ENCODE measurements at places on chromosomes 5 and 9. TPM values are rescaled to one million over a fixed set of nuclear protein-coding genes. Genes with fewer than 3 reads are reported as not detected.

DNA sequence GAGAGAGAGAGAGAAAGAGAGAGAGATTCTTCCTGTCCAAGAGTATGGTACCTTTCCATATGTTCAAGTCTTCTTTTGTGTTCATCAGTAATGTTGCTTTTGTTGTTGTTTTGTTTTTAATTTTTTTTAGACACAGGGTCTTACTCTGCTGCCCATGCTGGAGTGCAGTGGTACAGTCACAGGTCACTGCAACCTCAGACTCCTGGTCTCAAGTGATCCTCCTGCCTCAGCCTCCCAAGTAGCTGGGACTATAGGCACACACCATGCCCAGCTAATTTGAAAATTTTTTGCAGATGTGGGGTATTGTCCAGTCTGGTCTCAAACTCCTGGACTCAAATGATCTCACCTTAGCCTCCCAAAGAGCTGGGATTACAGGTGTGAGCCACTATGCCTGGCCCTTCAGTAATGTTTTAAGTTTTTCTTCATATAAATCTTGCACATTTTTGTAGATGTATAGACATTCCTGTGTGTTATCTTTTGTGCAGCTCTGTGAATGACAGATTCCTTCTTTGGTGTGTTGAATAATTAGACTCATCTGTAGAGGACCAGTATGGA is 36.3 kb downstream of the ZNF483 start:
- no peaks in the 10 kb centered on the region for H3K27me3 ChIP-seq
- no peak overlapping the region for H3K27ac ChIP-seq
- no peaks in the 10 kb centered on the region for H3K36me3 ChIP-seq
- H3K4me3 ChIP-seq: no peak overlapping the region
- no peaks in the 10 kb centered on the region for H3K4me1 ChIP-seq

GRCh38 chr9:94581728-94582127 is 11.9 kb downstream of the FBP2 start:
- H3K4me1 ChIP-seq: peaks cover 12% of the 10 kb centered on the region
- DNase-seq: no peak
- no peak overlapping the region for H3K4me3 ChIP-seq
- no peaks in the 10 kb centered on the region for H3K36me3 ChIP-seq
- H3K27ac ChIP-seq: no peak overlapping the region
- no peaks in the 10 kb centered on the region for H3K27me3 ChIP-seq

GRCh38 chr5:163760498-163760897 is 255.1 kb downstream of the MAT2B start:
- no peak for DNase-seq
- no peaks in the 10 kb centered on the region for H3K27me3 ChIP-seq
- H3K27ac ChIP-seq: no peak overlapping the region
- H3K36me3 ChIP-seq: no peaks in the 10 kb centered on the region
- H3K4me3 ChIP-seq: no peak overlapping the region
- no peaks in the 10 kb centered on the region for H3K4me1 ChIP-seq

The ERBIN gene
- total RNA-seq: 107 TPM

GRCh38 chr9:84975926-84976325 is 306.4 kb downstream of the NTRK2 start:
- H3K36me3 ChIP-seq: no peaks in the 10 kb centered on the region
- H3K27ac ChIP-seq: no peak overlapping the region
- no peaks in the 10 kb centered on the region for H3K4me1 ChIP-seq
- no peaks in the 10 kb centered on the region for H3K27me3 ChIP-seq
- no peak overlapping the region for H3K4me3 ChIP-seq
- no peak for DNase-seq

- H3K4me3 ChIP-seq: no peak overlapping the region
- no peaks in the 10 kb centered on the region for H3K27me3 ChIP-seq
- no peak overlapping the region for H3K27ac ChIP-seq
These were observed 31.5 kb upstream of the PPP3R2 start for GRCh38 chr9:101626295-101626694.

DNA sequence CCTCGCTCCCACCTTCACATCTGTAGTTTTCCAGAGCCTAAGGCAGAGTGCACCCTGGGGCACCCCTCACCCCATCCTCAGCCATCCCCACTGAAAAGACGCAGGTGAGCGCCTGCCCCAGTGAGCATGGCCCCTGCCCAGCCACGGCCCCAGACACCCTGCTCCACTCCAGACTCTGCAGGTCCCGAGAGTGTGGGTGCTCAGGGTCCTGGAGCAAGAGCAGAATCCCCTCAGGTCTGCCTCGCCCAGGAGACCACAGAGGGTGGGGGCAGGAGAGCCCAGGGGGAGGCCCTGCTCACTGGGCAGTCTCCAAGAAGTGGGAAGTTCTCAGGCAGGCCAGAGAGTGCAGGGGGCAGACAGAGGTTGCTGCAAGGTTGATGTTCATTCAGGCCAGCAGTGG is 158.6 kb upstream of the PPP1R26 start:
- DNase-seq: no peak
- no peak overlapping the region for H3K27ac ChIP-seq
- no peak overlapping the region for H3K4me3 ChIP-seq
- H3K4me1 ChIP-seq: no peaks in the 10 kb centered on the region
- H3K36me3 ChIP-seq: no peaks in the 10 kb centered on the region

The EPB41L4A gene
- total RNA-seq: 2.5 TPM

DNA sequence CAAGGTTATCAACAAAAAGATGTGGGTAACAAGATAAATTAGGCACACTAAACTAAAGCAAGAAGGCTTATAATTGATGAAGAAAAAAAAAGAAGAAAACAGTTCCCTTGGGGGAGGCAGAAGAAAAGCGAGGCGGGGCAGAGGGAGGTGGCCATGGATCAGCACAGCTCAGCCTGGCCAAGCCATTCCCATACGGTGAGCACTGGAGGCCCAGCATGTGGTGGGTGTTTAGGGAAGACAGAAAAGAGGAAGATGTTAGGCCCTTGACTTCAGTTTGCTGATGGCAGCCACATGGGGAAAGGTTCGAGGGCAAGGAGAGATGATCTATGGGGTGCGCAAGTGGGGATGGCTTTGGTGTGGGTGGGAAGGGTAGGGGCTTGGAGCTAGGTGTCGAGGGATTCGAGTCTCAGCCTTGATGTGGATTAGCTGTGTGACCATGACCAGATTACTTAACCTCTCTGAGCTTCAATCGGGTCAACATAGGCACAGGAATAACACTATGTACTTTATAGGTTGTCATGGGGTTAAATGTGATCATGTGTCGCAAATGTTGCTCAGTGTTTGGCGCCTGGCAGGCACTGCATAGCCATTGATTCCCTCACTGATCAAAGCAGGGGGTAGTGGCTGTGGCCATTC is 10.3 kb upstream of the STC2 start:
- no peak overlapping the region for H3K4me3 ChIP-seq
- no peaks in the 10 kb centered on the region for H3K36me3 ChIP-seq
- no peaks in the 10 kb centered on the region for H3K4me1 ChIP-seq

The FBP2 gene
- not detected for total RNA-seq

The SLC1A1 gene
- not detected for total RNA-seq

The INSL6 gene
- total RNA-seq: not detected

GRCh38 chr5:9339206-9339818 is 206.6 kb downstream of the SEMA5A start:
- H3K4me3 ChIP-seq: no peak overlapping the region
- no peaks in the 10 kb centered on the region for H3K27me3 ChIP-seq
- H3K36me3 ChIP-seq: no peaks in the 10 kb centered on the region
- no peak overlapping the region for H3K27ac ChIP-seq

GRCh38 chr9:111597852-111598732 is 1.4 kb downstream of the PTGR1 start:
- no peaks in the 10 kb centered on the region for H3K36me3 ChIP-seq
- peak overlapping the region; percentile 81 for H3K4me3 ChIP-seq
- H3K27ac ChIP-seq: no peak overlapping the region
- no peaks in the 10 kb centered on the region for H3K27me3 ChIP-seq
- DNase-seq: peak; percentile 43
- H3K4me1 ChIP-seq: peaks cover 24% of the 10 kb centered on the region
